ENCODE measurements at places on chromosomes 6 and 20.

GRCh38 chr20:50100552-50100951 is 12.4 kb downstream of the UBE2V1 start:
- no peak for DNase-seq

- no peak for DNase-seq
Measured at GRCh38 chr6:9801249-9801754, 613.6 kb downstream of the TFAP2A start.

DNA sequence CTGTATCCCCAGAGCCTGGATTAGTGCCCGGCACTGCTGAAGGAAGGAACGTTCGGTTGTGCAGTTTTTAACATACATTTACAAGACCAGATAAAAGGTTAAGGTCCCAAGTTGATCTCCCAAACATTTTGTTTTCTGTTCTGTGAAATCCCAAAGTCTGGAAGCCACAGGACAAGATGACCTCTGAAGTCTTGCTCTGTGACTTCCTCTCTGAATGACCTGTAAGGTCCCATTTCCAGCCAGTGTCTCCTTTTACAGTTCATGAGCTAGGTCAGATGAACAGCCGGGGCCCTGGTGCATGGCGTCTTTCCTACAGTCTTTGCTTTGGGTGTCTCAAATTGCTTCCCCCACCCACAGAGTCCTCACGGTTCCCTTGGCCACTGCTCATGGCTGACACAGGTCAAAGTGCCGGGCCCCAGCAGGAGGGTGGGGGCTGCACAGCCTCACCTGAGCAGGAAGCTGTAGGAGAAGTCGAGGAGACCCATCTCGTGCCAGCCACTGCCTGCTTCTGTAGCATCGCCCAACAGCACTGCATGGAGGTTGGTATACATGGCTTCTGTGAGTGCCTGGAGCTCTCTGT is 24.0 kb downstream of the PTGIS start:
- no peak for DNase-seq

DNA sequence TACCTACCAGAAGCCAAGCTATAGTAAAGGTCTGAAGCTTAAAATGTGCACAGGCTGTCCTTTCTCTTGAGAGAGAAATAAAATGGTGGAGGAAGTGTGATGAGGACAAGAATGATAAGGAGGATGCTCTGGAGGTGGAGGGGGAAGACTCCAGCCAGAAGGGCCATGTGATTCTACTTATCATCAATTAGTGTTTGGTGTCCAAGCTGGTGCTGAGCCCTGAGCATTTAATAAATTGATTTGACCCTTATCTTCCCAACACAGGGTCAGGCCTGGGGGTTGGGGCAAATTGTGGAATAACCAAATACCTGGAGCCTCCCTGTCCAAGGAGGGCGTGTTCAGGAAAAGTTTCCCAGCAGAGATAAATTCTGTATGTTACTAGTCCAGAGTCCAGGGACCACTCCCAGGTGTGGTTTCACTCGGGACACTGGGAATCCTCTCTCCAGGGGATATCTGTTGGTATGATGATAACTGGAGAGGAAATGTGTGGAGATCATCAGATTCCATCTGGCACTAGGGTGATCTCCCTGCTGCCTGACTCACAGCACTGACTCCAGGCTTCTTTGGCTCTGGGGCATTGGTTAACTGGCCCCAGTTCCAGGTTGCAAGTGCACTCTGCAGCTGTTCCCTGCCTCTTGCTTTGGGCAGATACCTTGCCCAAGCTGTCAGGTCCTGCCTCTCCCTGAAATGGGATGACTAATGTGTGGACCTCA is 3.8 kb upstream of the MYBL2 start:
- no peak for DNase-seq

- no peak for DNase-seq
Measured at GRCh38 chr6:19655744-19656143, 181.4 kb upstream of the ID4 start.

- no peak for DNase-seq
Measured at GRCh38 chr20:13341737-13342393, 120.8 kb downstream of the ISM1 start.

DNA sequence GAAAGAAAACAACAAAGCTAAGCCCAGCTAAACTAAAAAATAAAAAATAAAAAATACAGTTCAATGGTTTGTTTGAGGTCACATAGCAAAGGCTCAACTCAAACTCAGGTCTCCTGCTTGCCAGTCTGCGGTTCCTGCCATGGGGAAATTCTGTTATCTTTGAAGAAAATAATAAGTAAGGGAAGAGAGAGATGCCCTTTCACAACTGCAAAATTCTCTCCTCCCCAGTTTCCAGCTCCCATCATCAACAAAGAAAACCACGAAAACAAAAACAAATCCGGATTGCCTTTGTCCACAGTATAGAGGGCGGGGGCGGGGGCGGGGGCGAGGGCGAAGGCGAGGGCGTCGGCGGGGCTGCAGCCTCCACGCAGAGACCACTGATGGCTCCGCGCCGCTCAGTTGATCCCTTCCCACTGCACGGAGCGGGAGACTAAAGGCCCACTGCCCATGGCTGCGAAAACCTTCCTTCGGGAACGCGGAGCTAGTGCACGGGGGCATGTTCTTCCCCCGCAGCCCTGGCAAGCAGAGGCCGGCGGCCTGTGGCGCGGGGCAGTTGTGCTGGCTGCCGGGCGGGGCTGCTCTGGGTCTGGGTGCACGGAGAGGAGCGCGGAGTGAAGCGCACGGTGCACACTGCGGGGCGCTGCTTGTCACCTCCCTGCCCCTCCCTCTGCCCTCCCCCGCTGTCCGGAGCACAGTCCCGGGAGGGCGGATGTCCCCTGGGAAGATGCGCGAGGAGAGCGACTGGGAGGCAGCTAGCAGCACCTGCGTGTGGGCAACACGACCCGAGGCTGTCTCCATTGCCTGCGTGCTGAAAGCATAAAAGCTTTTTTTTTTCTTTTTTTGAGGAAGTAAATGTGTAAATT is 54.1 kb upstream of the TPD52L1 start:
- DNase-seq: no peak
